AG20443 (cell line): ENCODE measurements at places on chromosomes 16 and 17.

GRCh38 chr17:70139449-70139993 is 29.8 kb upstream of the KCNJ2 start:
- no peak for DNase-seq

- no peak for DNase-seq
These were observed 336.9 kb downstream of the CDH13 start for GRCh38 chr16:82963653-82964052.

GRCh38 chr17:7549401-7550055 is 670 bp downstream of the TNFSF12 start:
- DNase-seq, result peak; percentile 28

DNA sequence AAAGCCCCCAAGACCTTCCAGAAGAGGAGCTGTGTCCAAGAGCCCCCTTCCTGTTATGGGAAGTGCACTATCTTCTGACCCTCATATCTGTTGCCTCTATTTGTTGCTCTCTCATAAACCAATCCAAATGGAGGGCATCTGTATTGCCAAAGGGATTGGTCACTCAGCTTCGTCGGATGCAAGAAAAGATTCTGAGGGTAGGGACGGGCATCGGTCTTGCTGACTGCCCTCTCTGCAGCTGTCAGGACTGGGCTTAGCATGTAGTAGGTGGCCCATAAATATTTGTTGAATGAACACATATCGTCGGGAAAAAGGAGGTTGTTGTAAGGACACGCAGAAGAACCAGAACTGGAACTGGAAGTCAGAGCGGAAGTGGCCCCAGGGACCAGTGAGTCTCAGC is 44.1 kb downstream of the CCDC42 start:
- DNase-seq, result no peak

- DNase-seq, result no peak
These were observed 20.9 kb downstream of the RPRML start for GRCh38 chr17:46958041-46958591.

DNA sequence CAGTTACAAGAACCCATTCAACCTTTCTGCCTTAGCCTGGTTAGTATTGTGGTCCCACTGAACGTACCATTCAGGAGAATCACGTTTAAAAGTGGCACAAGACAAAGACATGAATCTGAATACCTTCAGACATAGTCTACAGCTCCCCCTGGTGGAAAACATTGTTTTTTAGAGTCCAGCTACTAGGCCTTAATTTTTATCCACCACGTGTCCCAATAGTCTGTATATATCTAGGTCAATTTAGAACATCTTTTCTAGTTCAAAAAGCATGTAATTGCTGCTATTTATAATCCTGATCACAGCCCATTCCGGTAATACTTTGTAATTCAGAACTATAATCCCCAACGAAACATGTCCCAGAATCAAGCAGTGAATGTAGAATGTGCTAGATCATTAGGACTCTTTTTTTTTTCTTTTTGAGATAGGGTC is 13.7 kb upstream of the GUCY2D start:
- peak; percentile 66 for DNase-seq

DNA sequence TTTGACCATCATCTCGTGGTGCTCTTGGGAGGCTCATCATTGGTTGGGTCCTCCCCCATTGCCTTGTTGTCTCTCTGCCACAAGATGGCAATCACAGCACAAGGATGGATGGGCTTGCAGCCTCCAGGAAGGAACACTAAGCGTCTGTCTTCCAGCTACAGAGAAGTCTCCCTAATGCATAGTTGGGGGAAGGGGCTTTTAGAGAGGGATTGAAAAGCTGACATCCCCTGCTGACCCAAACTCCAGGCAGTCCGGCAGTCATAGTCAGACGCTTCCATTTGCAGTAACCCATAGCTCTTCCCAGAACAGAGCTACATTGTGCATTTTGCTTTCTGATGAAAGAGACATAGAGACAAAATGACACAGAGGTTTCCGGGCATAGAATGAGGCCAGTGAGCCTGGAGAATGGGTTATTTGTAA is 111.4 kb downstream of the UTP18 start:
- peak; percentile 52 for DNase-seq

DNA sequence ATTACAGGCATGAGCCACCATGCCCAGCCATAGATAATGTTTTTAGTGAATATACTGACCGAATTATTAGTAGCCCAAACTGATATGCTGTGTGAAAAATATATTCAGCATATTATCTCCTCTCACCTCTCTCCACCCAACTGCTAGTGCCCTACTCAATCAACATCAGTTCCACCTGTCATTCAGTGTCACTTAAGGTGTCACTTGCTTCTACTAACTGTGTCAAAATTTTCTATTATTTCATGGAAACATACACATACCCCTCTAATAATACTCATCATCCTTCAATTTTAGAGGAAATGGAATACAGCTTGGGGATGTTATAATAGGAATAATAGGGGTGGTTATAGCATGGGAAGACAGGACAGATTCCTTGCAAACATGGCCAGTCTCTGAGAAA is 12.6 kb downstream of the EFCAB3 start:
- no peak for DNase-seq

GRCh38 chr17:29079433-29079832 is 36.5 kb downstream of the PIPOX start:
- no peak for DNase-seq

GRCh38 chr17:42639525-42640113 is 19.5 kb upstream of the TUBG2 start:
- no peak for DNase-seq

DNA sequence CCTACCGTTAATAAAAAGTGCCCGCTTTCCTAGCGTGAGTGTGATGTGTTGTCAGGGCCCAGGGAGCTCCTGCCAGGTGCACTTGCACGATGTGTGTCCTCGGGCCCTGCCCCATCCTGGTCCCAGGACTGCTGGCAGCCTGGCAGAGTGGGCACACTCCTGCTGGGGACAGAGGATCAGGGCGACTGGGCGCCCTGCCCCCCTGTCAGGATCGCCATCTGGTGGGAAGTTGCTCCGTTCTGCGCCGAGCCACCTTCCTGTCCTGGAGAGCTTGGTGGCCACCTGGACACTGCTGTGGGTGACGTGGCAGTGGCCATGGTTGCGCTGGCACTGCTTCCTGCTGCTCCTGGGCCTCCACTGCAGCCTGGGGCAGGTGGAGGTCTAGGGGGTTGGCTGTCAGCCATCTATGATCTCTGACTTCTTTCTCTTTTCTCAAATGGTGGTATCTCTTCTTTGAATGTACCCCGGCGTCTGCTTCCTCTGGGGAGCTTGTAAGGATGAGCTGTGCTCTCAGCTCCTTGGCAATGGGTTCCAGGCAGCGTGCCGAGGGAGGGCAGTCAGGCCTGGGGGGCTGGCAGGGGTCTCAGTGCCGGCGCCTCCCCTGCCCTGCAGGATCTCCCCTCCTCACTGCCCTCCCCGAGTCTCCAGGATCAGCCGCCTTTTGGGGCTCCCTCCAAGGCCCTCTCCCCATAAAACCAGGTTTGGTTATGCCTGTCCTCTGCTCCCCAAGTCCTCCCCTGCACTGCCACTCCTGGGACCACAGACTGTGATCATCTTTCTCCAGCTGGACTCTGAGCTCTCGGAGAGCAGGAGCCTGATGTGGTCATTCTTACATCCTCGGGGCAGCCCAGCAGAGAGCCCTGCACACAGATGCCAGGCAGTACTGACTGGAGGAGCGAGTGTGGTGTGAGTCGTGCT is 76.9 kb downstream of the AMFR start:
- DNase-seq, result no peak

- peak; percentile 38 for DNase-seq
These were observed 30.9 kb upstream of the SEC14L1 start for GRCh38 chr17:77109764-77110359.

DNA sequence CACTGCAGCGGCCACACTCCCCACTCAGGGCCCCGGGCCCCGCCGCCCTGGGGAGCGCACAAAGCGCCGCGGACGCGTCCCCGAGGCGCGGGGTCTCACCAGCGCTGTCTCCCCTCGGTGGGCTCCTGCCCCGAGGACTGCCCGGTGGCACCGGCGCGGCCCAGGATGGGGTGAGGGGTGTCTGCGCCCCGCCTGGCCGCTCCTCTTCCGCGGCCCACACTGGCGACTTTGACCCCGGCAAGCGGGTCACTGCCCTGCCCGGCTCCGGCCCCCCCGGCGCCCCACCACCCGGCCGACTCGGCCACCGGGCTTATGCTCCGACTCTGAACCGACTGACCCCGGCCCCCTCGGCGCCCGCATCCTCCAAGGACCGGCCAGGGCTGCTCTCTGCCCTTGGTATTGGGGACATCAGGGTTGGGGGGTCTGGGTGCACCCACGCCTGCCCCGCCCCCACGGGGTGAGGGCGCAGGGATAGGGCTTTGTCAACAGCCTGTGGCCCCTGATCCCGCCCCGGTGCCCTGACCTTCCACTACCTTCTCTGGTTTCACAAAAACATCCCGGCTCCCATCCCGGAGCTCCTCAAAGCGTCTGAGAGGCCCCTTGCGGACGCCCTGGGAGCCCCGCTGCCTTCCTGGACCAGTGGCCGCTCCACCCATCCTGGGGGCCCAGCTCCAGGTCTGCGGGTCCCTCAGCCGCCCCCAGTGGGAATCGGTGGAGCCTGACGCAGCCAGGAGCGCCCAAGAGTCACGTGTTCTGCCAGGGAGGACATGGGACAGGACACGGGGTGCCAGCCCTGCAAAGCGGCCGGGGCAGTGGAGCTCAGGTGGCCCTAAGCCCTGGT is 829 bp downstream of the GCGR start:
- no peak for DNase-seq

- peak; percentile 2 for DNase-seq
These were observed 7.3 kb downstream of the CSF3 start for GRCh38 chr17:40022497-40022896.

DNA sequence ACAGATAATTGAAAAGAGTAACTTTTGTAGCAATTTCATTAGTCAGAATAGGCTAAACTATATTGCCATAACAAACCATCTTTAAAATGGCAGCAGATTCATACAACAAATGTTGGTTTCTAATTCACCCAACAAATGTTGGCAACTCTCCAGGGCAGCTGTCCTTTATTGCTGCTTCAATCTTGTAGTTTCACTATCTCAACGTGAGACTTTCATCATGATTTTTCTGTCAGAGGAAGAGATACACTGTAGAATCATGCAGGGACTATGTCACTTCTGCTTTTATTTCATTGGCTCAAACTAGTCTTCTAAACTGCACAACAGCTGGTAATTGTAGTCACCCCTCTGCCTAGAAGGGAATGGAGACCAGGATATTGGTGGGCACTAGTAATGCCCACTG is 174.2 kb downstream of the TANC2 start:
- DNase-seq, result no peak

GRCh38 chr16:66278111-66278531 is 88.4 kb upstream of the CDH5 start:
- DNase-seq, result no peak
